Thoracic aorta (tissue), 2 donors: ENCODE measurements at places on chromosomes 3 and 15. TPM values are rescaled to one million over a fixed set of nuclear protein-coding genes. Genes with fewer than 3 reads are reported as not detected.

- no peak for DNase-seq
Observed at GRCh38 chr3:43399034-43399433, 112.7 kb downstream of the SNRK start.

DNA sequence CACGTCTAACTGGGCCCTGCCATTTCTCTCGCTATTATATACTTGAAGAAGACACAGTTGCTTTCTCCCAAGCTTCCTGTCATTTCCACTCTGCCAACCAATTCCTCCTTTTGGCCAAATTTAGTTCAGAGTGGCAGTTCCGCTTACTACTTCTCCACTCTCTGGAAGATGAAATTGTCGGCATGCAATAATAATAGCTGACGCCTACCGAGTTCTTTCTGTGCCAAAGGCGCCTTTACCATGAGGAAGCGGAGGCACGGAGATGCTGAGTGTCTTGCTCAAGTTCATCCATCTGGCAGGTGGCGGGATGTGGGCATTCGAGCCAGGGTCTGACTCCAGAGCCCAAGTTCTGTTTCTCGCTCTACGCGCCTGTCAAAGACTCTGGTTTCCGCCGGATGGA is 14.6 kb upstream of the NRROS start:
- no peak for DNase-seq

- DNase-seq: no peak
Observed at GRCh38 chr3:164416491-164417222, 661.6 kb downstream of the SI start.

GRCh38 chr3:52007291-52007690 is 11.6 kb upstream of the RPL29 start:
- no peak for DNase-seq

DNA sequence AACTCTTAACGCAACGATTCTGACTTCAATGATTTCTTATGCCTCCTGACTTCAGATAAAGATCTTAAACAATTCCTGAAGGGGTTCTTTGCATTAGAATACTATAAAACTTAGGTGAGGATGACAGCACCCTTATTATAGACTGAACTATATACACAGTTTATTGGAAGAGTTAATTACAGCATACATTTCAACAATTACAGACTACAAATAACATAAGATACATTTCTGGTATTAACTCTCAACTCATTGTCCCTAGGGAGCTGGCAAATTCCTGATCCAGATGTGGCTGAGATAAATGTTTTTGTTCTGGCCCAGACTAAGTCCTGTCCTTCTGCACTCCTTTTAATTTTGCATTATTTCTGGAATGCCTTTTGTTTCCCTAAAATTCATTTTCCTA is 155.5 kb upstream of the TMC3 start:
- no peak for DNase-seq

DNA sequence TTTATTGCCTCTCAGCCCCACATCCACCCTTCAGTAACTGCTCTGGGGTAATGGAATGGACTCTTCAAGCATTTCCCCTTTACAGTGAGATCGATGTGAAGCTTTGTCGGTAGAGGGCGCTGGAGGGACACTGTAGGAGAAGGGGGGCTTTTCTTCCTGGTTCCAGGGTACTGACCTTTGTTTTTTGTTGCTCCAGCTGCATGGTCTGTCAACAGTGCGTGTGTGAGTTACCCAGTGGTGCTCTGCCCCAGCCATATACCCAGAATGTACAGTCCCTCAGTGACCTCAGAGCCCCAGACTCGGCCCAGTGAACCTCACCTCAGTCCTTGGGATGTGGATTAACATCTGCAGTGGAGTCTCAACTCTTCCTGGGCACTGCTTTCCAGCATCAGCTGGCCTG is 180.3 kb upstream of the TSC22D2 start:
- peak; percentile 10 for DNase-seq

DNA sequence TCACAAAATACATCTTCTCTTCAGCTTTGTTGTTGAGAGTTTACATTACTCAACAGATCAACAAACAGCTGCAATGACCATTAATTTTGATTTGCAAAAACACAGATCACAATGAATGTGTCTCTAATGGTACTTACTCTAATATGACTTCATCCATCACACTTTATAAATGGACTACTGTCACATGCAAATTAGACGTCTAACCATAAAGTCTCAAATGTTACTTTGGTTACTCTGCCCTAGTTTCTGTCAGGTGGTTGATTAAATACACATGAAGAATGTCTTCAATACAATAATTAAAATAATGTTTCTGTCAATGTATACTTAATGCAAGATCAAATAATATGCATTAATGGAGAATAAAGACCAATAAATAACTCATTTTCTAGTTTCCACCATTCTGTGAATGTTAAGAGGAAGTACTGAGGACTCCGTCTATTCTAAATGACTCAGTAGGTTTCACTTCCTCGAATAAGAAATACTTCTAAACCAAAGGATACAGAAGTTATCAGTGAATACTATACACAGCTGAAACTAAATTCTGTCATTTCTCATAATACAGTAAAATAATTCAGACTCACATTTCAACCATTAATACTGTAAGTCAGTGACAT is 145.8 kb downstream of the CBLB start:
- no peak for DNase-seq

Gene EAF1
- total RNA-seq: 22.7 TPM

Gene ARHGEF26
- total RNA-seq: 96.4 TPM

Gene FBXW12
- not detected for total RNA-seq

Gene SKOR1
- total RNA-seq: 3.5 TPM

Gene GNL3
- total RNA-seq: 38.2 TPM

Gene ZBED2
- total RNA-seq: not detected
